ENCODE measurements at places on chromosomes 6 and 20.

GRCh38 chr6:127939442-127940066, 38.7 kb upstream of the THEMIS start:
- DNase-seq = no peak

DNA sequence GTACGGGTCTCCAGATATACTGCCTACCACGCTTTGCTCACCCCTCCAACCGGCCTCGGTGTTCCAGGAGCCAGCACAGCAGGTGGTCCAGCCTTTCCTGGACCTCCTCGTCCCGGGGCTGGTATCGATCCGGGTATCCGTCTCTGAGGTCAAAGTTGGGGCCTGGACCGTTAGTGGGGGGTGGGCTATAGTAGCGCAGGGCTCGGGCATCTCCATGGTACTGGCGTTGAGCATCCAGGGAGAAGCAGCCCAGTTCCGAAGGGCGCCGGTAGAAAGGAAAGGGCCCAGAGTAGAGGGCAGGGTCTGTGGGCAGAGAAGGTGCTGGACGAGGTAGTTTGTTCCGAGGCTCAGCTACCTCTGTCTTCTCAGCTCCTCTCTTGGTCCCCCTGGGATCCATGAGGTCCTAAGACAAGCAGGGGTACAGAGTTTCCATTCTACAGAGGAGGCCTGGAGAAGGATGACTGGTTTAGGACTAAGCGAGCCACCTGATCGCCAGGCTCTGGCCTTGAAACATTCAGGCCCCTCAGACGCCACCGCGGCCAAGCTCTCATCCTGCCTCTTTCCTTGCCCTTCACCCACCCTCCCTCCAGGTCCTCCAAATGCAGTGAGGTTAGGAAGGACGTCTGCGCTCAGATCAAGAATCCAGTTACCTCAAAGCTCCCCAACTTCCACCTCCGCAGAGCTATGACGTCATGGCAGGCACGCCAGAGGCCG, 502 bp downstream of the DXO start:
- no peak for DNase-seq

DNA sequence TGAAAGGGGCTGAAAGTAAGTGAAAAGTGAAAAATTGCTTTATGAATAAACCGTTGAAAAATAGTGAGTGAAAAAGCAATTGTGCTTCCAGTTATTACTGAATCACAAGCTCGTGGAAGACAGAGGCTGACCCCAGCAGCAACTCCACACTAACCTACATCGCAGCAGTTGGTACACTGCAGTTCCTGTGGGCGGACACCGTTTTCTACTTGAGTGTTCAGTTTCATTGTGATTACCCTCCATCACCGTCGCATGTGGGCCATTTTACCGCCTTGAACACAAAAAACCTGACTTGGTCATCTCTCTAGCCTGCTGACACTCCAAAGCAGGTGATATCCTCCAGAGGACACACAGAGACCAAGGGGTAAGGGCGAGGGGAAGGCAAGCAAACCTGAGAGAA, 28.4 kb downstream of the PRDM1 start:
- peak; percentile 71 for DNase-seq

- DNase-seq = no peak
These were observed 32.5 kb upstream of the IYD start for GRCh38 chr6:150336299-150336698.

- DNase-seq = no peak
These were observed 133.9 kb upstream of the SSTR4 start for GRCh38 chr20:22901164-22901563.

GRCh38 chr20:11379257-11380011, 538.3 kb upstream of the BTBD3 start:
- DNase-seq = no peak

DNA sequence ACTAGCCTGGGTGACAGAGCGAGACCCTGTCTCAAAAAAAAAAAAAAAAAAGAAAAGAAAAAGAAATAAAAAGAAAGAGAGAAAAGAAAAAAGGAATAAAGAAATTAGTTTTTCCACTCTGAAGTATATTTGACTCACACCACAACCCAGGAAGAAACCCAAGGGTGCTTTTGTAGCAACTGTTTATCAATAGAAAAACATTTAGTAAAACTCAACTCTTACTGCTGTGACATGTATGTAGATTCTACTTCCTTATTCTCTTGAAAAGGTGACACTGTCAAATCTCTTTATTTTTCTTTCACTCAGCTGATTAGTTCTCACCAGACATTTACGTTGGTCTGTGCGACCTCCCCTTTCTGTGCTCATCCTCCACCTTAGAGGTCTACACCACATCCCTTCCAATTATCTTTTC, 99.9 kb upstream of the SHLD1 start:
- DNase-seq = no peak

GRCh38 chr6:37109714-37110499, 60.0 kb upstream of the PIM1 start:
- DNase-seq = no peak

GRCh38 chr6:134503585-134504281, 185.8 kb upstream of the SGK1 start:
- no peak for DNase-seq

- no peak for DNase-seq
These were observed 5.3 kb downstream of the NAA20 start for GRCh38 chr20:20022498-20022897.

DNA sequence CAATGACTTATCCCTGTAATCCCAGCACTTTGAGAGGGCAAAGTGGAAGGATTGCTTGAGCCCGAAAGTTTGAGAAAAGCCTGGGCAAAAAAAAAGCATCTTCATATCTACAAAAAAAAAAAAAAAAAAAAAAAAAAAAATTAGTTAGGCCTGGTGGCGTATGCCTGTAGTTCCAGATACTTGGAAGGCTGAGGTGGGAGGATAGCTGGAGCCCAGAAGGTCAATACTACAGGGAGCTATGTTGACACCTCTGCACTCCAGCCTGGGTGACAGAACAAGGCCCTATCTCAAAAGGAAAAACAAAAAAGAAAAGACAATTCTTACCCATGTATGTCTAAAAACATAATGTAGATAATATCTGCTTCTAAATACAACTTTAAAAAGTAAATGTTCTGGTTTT, 27.2 kb downstream of the CRISP1 start:
- DNase-seq = no peak

DNA sequence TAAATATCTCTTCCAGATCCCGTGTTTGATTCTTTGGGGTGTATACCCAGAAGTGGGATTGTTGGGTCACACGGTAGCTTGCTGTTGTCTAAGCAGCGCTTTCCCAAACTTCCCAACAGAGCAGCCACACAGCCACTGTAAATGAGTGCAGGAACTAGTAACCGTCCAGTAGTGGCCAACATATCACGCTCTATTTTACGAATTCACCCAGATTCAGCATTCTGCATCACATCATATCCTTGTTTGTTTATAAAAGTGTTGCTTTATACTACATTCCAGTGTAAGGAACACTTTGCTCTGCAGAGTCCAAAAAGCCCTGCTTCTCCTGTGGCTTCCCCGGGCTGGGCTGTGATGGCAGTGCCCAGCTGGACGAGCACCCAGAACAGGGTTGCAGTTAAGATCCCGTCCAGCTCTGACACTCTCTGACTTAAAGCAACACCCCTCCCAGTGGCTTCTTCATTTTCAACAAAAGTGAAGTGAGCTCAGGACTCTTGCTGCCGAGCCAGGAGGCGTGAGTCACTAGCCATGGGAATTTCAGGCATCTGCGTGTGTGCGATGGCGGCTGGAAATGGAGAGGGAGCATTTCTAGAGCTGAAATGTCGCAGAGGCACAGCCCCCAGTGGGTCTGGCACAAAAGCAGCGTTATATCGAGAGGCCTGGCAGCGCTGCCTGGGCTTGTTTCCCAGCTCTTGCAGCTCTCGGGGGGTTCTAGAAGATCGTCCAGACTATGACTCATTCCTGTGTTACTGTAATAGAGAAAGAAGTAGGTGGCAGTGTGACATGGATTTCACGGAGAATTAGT, 216.3 kb upstream of the ECI2 start:
- DNase-seq = no peak

DNA sequence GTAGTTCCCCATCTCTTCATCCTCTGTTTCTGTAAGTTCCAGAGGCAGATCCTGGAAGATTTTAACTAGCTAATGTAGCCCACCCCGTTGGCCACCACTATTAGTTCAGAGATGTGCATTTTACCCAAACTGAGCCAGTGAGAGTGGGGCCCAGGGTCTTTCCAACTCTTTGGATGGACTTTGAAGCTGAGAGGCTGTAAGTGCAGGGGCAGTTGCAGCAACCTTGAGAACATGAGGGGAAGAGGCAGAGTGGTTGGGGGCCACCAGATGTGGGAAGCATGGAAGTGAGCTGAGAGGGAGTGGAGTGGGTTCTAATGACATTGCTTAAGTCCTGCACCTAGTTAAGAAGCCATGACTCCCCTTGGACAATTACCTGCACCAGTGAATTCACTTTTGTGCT, 72.2 kb downstream of the CDH26 start:
- no peak for DNase-seq

DNA sequence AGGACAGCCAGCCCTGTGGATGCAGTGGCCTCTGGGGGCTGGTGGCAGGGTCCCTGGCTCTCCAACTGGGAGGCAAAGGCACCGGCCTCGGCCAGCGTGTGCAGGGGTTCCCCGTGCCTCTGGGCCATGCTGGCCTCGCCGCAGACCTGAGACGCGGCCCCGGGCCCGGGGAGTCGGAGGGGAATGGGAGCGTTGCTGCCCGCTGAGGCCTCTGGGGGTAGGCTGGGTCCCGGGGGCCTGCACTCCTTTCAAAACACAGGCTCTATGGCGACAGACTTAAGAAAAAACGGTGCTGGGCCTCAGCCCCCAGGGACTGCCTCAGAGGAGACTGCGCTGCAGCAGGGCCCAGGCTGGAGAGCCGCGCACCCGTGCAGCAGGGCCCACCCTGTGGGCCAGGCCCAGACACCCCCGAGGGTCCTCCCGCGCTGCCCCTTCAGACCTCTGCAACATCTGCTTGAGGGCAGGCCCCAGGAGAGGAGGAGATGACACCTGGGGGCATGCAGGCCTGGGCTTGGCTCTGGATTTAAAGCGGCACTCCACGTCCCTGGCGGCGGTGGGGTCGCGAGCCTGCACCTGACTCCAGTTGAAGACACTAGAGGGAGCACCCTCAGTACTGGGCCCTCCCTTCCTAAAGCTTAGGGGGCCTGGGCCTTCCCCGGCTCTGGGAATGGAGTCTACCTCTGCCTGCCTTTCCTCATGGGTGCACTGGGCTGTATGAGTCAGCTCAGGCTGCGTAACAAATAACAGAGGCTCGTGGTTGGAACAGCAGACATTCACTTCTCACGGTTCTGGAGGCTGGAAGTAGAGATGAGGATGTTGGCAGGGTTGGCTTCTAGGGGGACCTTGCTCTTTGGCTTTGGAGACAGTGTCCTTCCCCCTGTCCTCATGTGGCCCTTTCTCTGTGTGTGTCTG, 117.4 kb upstream of the RPS6KA2 start:
- DNase-seq = no peak

DNA sequence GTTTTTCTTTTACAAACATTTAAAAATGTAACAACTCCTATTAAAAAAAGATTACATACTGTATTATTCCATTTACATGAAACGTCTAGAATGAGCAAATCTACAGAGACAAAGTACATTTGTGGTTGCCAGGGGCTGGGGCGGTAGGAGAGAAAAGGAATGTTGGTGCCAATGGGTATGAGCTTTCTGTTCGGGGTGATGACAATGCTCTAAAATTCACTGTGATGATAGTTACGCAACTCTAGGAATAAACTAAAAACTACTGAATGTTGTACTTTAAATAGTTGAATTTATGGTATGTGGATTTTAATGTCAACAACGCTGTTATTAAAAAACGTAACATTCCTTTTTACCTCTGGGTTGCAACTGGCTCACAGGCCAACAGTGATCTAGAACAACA, 211.1 kb downstream of the GMDS start:
- DNase-seq = no peak

DNA sequence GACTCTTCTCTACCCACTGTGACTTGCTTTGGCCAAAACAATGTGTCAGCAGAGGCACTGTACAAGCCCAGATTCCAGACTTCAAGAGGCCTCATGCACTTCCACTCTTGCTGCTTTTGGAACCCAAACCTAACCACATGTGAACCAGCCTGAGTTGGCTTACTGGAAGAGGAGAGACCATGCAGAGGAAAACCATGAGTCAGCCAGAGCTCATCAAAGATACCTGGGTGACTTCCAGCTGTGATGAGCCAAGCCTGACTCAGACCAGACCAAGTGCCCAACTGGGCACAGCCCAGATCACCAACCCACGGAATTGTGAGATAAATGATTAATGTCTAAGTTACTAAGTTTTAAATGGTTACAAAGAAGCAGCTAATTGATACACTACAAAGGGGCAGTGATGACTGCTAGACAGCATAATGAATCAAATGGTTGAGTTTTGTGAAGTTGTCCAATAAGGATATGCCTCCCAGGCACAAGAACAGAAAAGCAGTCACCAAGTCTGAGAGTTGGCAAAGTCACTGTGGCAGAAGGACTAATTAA, 16.2 kb upstream of the BEND6 start:
- DNase-seq = no peak

DNA sequence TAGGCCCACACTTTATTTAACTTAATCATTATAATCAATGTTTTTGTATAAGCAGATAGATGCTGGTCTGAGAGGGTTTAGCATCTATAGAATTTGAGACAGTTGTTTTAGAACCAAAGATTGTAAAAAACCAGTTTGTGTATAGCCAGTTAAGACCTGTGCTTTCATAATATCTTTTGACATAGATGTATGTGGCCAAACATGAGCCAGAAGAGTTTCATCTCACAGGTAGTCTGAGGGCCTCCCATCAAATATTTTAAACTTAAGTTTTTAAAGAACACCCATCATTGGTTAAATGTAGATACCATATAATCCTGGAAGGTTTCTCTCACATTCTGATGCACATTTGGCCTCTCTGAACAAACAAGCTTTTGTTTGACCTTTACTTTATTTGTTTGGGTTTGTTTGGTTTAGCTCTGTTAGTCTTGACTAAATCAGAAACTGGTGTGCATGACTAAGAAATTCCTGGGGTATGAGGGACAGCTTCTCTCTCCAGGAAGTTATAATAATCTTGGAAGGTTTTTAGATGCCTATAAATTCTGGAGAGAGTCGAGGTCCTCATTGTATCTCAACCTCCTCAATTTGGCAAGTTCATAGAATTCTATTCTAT, 58.0 kb upstream of the TMEM200A start:
- DNase-seq = no peak

DNA sequence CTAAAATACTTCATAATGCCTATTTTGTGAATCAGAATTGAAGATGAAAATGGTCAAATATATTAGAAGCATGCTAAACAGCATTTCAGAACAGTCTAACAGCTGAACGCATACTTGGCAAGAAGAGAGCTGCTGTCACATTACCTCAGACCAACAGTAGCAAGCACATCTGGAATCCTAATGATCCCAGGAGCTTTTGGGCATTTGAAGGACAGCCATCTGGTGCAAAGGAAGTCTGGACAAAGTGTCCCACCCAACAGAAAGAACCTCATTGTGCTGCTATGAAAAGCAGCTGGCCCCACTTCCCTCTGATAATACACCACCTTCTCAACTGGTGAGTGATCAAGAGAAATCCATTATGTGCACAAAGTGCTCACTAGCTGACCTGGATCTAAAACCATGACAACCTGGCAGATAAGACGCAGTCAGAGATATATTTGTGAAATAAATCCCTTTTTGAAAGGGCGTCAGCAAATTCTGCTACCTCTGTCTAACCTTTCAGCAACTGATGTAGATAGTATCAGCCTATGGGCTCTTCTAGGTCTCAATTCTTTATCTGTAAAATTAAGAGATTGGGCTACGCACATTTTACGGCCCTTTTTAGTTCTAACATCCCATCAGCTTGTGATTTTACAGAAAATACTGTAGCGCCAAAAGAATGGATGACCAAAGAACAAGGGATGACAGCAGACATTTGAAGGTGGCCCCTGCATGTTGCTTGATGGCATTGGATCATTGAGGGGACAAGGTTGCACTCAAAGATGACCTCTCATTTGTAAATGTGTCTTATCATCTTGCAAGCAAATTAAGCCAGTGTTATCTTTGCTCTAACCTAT, 78.7 kb downstream of the SGK1 start:
- DNase-seq = no peak

All from activated naive CD4-positive, alpha-beta T cell treated with anti-CD3 and anti-CD28 coated beads, Interleukin-2, amount 50 U/mL, for 72 hours (primary cell).